Activated CD8-positive, alpha-beta T cell treated with anti-CD3 and anti-CD28 coated beads, Interleukin-2, amount 10 ng/mL, durations not matched to agents 7 days and 5 days (primary cell): ENCODE measurements at places on chromosomes 3 and 15. TPM values are rescaled to one million over a fixed set of nuclear protein-coding genes. Genes with fewer than 3 reads are reported as not detected.
A peak's percentile ranks its signal among the peaks of the same experiment; 100 is the strongest.

DNA sequence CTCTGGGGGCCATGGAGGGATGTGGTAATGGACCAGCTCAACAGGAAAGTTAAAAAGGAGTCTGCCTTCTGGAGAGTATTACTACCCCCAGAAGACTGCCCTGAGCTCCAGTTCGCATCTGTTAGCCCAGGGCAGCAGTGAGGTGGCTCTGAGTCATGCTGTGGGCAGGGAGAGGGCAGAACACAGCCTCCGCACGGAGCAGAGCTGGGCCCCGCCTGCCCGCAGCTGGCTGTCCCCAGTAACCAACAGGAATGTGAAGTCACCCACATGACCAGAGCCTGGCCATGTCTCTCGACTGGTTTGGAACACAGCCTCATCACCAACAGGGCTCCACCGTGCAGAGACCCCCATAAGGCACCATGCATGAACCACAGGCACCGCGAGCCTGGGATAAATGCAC is 62.1 kb downstream of the CYFIP1 start:
- no peak overlapping the region for H3K4me3 ChIP-seq
- no peaks in the 10 kb centered on the region for H3K4me1 ChIP-seq
- no peaks in the 10 kb centered on the region for H3K27me3 ChIP-seq
- no peak for DNase-seq

DNA sequence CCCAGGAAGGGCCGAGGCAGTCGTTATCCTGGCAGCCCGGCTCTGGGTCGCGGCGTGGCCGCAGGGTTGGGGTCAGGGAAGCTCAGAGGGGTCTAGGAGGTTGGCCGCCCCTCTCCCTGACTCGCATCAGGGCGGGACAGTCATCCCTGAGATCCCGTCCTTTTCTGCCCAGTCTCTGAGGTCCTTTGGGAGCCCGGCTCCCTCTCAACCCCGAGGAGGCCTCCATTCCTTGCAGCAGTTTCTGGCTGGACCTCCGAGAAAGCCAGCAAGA is 495 bp downstream of the HYAL2 start:
- peaks cover 43% of the 10 kb centered on the region for H3K4me1 ChIP-seq
- H3K27me3 ChIP-seq: no peaks in the 10 kb centered on the region
- peaks cover 14% of the 10 kb centered on the region for H3K36me3 ChIP-seq
- H3K4me3 ChIP-seq: peak overlapping the region; percentile 89
- DNase-seq: no peak

- H3K36me3 ChIP-seq: no peaks in the 10 kb centered on the region
- H3K4me3 ChIP-seq: no peak overlapping the region
- peaks cover 4% of the 10 kb centered on the region for H3K4me1 ChIP-seq
- DNase-seq: no peak
- no peak overlapping the region for H3K27ac ChIP-seq
These were observed 179.0 kb upstream of the PFN2 start for GRCh38 chr3:150149651-150150051.

DNA sequence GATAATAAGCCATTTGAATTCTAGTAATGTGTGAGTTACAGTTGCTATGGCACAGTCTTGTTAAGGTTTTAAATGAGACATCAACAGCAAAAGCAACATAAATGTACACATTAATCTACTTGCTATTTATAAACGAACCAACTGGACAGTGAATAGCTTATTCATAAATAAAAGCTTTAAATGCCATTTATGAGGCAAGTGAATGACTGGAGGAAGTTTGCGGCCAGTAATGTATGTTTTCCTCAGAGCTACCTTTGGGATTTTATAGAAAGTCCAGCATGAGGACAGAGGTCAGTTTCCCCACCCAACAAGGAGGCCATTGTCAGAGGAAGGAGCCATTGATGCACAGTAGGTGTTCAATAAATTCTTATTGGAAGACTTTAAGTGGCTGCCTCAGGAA is 48.0 kb upstream of the PXYLP1 start:
- H3K4me3 ChIP-seq: no peak overlapping the region
- no peak for DNase-seq
- H3K27ac ChIP-seq: no peak overlapping the region

- H3K4me3 ChIP-seq: peak overlapping the region; percentile 99
- DNase-seq: no peak
- H3K27me3 ChIP-seq: peaks cover 4% of the 10 kb centered on the region
- H3K4me1 ChIP-seq: peaks cover 34% of the 10 kb centered on the region
These were observed 264 bp upstream of the CMTM6 start for GRCh38 chr3:32502946-32503286.

GRCh38 chr3:33775363-33775762 is 23.1 kb upstream of the PDCD6IP start:
- peaks cover 7% of the 10 kb centered on the region for H3K27me3 ChIP-seq
- DNase-seq: no peak
- H3K4me1 ChIP-seq: no peaks in the 10 kb centered on the region
- H3K4me3 ChIP-seq: no peak overlapping the region
- no peaks in the 10 kb centered on the region for H3K36me3 ChIP-seq
- H3K27ac ChIP-seq: no peak overlapping the region

GRCh38 chr3:77682162-77682561 is 642.3 kb downstream of the ROBO2 start:
- no peak overlapping the region for H3K4me3 ChIP-seq
- H3K36me3 ChIP-seq: no peaks in the 10 kb centered on the region
- DNase-seq: no peak
- H3K27me3 ChIP-seq: no peaks in the 10 kb centered on the region
- no peaks in the 10 kb centered on the region for H3K4me1 ChIP-seq
- no peak overlapping the region for H3K27ac ChIP-seq

DNA sequence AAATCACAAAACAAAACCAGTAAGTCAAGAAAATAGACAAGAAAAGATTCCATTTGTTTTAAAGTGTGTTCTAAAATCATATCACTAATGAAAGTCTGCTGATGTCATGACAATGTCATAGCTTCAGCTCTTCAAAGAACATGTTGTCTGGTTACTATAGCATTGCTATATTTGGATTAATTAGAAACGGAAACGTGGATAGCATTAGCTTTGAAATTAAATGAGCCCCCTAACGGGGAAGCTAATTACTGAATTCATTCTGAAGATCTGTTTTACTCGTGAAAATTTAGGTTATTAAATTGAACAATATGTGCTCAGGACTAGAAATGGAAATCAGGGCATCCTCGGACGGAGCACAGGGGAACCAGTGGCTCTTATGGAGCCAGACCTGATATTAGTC is 316.7 kb upstream of the AGTR1 start:
- no peaks in the 10 kb centered on the region for H3K36me3 ChIP-seq
- no peak for DNase-seq
- no peaks in the 10 kb centered on the region for H3K4me1 ChIP-seq
- no peak overlapping the region for H3K4me3 ChIP-seq

- H3K36me3 ChIP-seq: no peaks in the 10 kb centered on the region
- DNase-seq: no peak
- H3K27ac ChIP-seq: no peak overlapping the region
These were observed 293.9 kb downstream of the TUSC7 start for GRCh38 chr3:117003501-117003900.

DNA sequence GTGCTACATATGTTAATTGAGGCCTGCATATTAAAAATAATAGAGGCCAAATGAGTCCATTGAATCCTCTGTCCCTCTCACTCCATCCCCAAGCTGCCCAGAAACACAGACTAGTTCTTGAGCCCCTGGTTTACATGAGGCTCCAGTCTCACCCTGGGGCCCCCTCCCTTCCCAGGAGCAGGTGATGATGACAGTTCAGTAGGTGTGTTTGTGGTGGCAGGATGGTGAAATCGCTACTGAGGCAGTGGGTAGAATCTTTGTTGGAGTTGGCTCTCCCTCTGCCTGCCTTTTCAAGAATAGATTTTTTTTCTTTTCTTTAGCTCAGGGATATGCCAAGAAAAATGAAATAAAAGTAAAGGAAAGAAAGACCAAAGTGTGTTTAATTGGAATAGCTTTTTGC is 288.7 kb downstream of the EPHB1 start:
- H3K4me1 ChIP-seq: no peaks in the 10 kb centered on the region
- no peak overlapping the region for H3K4me3 ChIP-seq
- DNase-seq: no peak
- H3K27ac ChIP-seq: no peak overlapping the region

DNA sequence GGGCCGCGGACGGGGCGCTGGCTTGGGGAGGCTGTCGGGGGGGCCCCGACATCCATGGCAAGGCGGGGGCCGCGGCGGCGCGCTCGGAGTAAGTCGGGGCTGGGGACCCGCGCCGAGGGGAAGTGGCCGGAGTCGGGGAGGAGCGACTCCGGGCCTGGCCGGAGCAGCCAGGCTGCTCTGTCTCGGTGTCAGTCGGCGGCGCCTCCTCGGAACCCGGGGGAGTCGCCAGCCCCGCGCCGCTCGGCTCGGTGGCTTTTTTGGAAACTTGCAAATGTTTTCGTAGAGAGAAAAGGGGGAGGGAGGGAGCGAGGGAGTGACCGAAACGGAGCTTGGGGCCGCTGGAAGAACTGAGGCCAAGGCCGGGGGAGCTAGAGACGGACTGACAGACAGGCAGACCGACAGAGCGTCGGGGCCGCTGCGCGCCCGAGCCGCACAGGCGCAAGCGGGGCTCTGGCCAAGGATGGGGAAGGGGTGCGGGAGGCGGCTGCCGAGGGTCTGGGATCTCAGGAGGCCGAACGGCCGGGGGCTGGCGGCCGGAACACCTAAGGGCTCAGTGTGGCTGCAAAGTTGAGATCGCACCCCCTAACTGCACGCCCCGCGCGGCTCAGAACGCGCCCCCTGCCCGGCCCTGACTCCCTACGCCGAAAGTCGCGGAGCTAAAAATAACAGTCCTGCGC is 5.0 kb downstream of the PTH1R start:
- no peak overlapping the region for H3K27ac ChIP-seq
- peak overlapping the region; percentile 36 for H3K4me3 ChIP-seq
- peaks cover 6% of the 10 kb centered on the region for H3K4me1 ChIP-seq
- no peak for DNase-seq
- no peaks in the 10 kb centered on the region for H3K36me3 ChIP-seq

DNA sequence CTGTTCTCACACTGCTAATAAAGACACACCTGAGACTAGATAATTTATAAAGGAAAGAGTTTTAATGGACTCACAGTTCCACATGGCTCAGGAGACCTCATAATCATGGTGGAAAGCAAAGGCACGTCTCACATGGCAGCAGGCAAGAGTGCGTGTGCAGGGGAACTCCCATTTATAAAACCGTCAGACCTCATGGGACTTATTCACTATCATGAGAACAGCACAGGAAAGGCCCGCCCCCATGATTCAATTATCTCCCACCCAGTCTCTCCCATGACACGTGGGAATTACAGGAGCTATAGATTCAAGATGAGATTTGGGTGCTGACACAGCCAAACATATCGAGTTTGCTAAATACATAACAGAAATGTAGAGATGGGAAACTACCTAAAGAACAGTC is 39.5 kb upstream of the DGKG start:
- no peaks in the 10 kb centered on the region for H3K4me1 ChIP-seq
- no peak overlapping the region for H3K27ac ChIP-seq
- H3K4me3 ChIP-seq: no peak overlapping the region
- DNase-seq: no peak
- no peaks in the 10 kb centered on the region for H3K36me3 ChIP-seq

DNA sequence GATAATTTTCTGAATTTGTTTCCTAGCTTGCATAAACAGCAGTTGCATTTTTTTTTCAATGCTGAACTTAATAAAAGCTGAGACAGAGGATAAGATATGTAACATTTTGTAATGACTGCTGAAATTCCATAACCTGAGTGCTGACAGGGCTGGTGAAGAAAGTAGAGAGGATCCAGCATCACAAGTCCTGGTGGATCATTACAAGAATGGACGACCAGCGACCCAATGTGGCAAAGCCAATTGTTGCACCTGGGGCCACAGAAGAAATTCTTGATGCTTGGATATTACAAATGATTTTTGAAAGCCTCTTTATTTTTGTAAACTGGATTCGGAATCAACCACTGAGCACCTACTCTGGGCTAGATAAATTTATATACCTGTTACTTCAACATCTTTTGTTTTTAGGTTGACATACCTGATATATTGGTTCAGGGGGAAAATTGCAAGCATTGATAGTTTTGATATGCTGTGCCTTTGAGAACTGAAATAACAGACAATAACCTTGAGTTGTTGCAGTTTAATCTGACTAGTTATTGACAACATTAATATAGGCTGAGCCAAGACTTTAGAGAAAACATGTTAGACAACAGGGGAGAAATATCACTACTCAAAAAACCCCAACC is 3.9 kb upstream of the ACTL6A start:
- DNase-seq: peak; percentile 67
- peaks cover 15% of the 10 kb centered on the region for H3K27me3 ChIP-seq
- peaks cover 2% of the 10 kb centered on the region for H3K36me3 ChIP-seq
- H3K4me3 ChIP-seq: no peak overlapping the region
- H3K27ac ChIP-seq: no peak overlapping the region

DNA sequence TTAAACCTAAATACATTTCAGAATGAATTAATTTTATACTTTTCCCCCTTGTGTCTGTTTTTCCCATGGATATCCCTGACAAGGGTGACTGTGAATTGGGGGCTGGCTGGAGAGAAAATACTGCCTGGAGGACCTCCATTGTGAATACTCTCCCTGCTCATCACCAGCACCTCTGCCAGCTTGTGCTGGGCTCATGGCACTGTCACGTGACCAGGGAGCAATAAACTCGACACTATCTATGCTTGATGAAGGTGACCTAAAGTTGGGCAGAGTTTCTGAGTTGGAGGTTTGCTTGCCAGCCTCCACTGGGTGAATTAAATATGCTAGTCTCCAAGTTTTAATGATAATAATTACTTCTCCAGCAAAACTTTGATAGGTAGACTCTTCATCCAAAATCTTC is 189.5 kb downstream of the SPATA16 start:
- no peak overlapping the region for H3K27ac ChIP-seq
- H3K4me1 ChIP-seq: no peaks in the 10 kb centered on the region
- no peak overlapping the region for H3K4me3 ChIP-seq
- no peaks in the 10 kb centered on the region for H3K27me3 ChIP-seq
- DNase-seq: no peak
- H3K36me3 ChIP-seq: no peaks in the 10 kb centered on the region

GRCh38 chr3:192880313-192880712 is 37.3 kb downstream of the MB21D2 start:
- no peak overlapping the region for H3K27ac ChIP-seq
- peaks cover 2% of the 10 kb centered on the region for H3K36me3 ChIP-seq
- H3K4me1 ChIP-seq: peaks cover 9% of the 10 kb centered on the region
- no peaks in the 10 kb centered on the region for H3K27me3 ChIP-seq
- DNase-seq: no peak
- no peak overlapping the region for H3K4me3 ChIP-seq

DNA sequence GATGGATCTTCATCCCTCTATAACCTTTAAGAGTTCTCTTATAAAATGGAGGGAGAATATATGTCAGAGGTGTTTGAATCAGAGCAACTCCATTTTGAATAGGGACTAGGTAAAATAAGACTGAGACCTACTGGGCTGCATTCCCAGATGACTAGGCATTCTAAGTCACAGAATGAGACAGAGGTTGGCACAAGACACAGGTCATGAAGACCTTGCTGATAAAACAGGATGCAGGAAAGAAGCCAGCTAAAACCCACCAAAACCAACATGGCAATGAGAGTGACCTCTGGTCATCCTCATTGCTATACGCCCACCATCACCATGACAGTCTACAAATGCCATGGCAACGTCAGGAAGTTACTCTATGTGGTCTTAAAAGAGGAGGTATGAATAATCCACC is 211.0 kb downstream of the GBE1 start:
- no peak overlapping the region for H3K27ac ChIP-seq
- H3K27me3 ChIP-seq: no peaks in the 10 kb centered on the region
- H3K4me3 ChIP-seq: no peak overlapping the region
- H3K4me1 ChIP-seq: peaks cover 5% of the 10 kb centered on the region

Gene CCDC13
- total RNA-seq: not detected

Gene VIPR1
- 9.1 TPM for total RNA-seq

Gene PLCB2
- total RNA-seq: 160 TPM

Gene GUCA1C
- not detected for total RNA-seq

Gene SERPINI1
- 1.7 TPM for total RNA-seq

Gene FETUB
- not detected for total RNA-seq

Gene CP
- not detected for total RNA-seq

Gene TM4SF4
- total RNA-seq: not detected

Gene FBXW12
- total RNA-seq: not detected

Gene SYNPR
- not detected for total RNA-seq
